ENCODE measurements at places on chromosomes 7 and 10.
A peak's percentile ranks its signal among the peaks of the same experiment; 100 is the strongest.

DNA sequence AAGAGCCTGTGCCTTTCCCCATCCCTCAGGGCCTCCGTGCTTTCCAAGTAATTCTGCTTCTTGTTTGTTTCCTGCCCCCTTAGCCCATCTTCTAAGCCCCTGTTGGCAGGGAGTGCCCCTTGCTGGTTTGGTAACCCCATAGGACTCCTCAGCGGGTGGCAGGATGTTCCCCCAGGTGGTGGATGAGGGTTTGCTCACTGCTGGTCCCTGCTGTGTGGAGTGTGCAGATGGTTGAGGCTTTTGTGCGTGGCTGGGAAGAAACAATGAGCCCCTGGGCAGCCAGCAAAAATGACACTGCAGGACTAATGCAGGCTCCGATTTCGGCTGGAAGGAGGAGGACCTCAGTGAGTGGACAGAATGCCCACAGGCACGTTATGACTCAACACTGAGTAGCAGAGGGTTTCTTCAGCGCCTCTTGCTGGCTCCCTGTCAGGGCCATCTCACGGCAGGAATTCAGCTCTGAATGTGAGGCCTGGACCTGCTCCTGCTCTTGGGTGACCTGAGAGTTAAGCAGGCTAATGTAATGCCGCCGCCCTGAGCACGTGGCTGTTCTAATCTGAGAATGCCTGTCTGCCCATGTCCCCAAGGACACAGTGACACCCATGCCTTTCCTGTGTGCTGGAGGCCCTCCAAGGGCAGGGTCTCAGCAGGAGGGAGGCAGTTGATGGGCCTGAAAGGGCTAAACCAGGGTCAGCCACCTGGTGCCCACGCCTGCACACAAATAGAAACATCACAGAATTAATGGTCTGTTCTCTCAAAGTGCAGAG lies 16.6 kb downstream of the BAG3 start:
- no peak for DNase-seq

- no peak for DNase-seq
Measured at GRCh38 chr10:5419466-5420094, 7.2 kb downstream of the NET1 start.

GRCh38 chr10:113431398-113432160 lies 121.3 kb upstream of the HABP2 start:
- DNase-seq = no peak

DNA sequence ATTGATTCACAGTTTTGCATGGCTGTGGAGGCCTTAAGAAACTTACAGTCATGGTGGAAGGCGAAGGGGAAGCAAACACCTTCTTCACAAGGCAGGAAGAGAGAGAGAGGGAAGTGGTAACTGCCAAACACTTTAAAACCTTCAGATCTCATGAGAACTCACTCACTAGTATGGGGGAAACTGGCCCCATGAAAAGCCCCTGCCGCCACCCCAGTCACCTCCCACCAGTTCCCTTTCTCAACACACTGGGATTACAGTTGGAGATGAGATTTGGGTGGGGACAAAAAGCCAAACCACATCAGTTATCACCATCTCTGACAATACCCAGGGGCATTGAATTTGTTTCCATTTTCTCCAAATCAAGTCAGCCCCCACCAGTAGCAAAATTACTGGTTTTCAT lies 740.4 kb downstream of the GATA3 start:
- DNase-seq = no peak

DNA sequence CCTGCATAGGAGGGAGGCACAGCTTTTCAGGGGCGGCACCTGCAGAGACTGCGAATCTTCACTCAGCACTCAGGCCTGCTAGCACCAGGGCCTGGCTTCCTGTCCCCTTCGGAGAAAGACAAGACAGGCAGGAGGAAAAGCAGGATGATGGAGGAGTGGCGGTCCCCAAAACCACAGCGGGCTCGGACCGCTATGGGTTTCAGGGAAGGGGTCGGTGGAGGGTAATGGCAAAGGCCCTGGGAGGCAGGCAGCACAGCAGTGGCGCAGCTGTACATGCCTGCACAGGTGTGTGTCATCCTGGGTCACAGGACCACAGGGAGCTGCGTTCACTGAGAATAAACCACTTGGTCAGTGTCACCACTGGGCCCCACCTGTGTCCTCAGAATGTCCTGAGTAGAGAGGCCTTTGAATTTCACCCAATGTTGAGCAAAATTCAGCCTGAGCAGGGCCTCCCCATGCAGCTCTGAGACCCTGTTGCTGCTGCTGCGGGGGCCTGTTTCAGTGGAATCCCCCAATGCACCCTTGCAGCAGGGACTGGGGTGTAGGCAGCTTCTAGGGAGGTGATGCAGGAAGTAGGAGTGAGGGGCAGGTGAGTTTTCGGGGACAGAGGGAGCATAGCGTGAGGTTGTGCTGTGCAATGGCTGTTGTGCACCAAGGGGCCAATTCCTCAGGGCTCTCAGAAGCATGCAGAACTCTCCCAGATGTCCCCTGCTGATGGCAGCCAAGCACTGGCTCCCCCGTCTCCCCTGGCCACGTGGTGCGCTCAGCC lies 90.6 kb upstream of the PPP2R2D start:
- DNase-seq = no peak

- peak; percentile 38 for DNase-seq
Measured at GRCh38 chr7:118080947-118081346, 103.0 kb upstream of the LSM8 start.

DNA sequence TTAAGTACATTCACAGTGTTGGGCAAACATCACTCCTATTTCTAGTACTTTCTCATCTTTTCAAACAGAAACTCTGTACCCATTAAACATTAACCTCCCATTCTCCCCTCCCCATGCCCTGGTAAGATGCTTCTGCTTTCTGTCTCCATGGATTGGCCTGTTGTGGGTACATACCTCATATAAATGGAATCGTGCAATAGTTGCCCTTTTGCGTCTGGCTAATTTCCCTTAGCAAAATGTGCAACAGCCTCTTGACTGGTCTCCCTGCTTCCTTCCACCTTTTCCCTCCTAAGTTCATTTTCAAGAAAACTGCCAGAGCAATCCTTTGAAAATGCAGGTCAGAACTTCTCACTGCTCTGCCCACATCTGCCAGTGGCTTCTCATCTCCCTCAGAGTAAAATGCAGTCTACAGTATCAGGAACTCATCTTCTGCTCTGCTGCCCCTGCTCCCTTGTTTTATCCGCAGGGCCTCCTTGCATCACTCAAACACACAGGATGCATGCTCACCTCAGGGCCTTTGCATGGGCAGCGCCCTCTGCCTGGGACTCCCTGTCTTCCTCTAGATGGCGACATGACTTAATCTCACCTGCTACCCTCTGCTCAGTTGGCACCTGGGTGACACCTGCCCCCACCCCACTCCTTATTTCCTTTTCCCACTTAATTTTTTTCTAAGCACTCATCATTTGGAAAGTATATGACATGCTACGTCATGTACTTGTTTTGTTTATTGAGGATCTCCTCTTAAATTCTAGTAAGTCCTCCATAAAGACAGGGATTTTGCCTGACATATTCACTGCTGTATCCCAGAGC lies 44.3 kb upstream of the ECHDC3 start:
- DNase-seq = no peak

GRCh38 chr7:2290877-2291276 lies 23.4 kb downstream of the SNX8 start:
- DNase-seq = no peak

GRCh38 chr7:87920578-87920977 lies 13.5 kb upstream of the ADAM22 start:
- no peak for DNase-seq

GRCh38 chr7:117137868-117138267 lies 184.6 kb downstream of the ST7 start:
- DNase-seq = no peak

GRCh38 chr10:68367121-68367520 lies 34.4 kb upstream of the PBLD start:
- no peak for DNase-seq

GRCh38 chr10:78664929-78665553 lies 403.7 kb upstream of the ZMIZ1 start:
- DNase-seq = peak; percentile 5

DNA sequence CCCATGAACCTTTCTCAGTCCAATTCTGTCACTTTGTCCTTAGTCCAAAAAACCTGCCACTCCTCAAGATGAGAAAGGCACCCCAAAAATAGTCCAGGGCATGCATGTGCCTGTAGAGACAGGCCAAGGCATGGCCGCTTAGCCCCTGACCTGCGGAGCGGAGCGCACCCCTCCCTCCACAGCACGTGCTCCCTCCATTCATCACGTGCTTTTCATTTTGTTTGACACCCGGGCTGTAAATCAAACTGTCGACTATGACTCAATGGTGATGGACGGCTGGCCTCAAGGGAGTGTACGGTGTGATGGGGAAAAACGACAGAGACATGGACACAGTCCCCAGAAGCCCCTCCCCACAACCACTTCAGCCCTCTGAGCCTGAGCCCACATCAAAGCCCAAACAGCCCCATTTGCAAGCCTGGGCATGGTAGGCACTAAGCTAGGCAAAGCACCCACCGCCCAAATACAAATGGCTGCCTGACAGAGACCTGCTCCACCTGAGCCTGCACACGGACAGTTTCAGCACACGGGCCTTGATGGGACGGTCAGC lies 90.6 kb downstream of the ZRANB1 start:
- no peak for DNase-seq

DNA sequence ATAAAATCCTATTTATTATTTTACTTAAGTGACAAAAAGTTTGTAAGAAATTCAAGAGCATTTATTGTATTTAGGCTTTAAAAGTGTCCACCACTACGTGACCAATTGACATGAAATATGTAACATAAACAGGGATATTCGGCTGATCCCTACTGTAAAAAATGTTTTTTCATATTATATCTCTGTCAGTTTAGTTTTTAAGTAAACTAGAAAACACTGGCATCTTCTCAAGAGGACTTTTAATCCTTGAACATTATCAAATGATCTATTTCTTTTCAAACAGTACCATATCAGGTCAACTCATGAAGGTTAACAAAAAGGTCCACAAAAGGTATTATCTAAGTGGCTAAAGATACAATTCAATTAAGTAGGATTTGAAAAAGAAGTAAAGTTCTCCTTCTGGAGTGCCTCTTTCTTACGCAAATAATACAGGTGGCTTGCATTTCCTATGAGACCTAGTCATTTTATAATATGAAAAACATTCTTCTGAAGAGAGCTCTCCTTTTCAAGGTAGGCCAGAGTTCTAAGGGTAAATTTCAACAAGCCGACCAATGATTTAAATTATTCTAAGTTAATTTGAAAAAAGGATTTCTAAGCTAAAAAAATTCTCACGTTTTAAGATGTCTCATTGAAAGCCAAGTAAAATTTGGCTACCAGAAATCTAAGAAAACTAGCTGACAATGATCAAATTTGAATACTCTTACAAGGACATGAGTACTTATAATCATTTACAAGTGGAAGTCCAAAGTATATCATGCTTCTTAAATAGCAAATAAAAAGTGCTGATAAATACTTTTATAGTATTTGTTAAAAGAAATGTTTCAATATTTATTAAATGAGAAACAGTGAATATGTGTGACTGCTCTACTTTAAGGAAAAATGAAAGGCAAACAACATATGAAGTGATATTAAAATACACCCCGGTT lies 133.5 kb downstream of the NRBF2 start:
- DNase-seq = no peak

DNA sequence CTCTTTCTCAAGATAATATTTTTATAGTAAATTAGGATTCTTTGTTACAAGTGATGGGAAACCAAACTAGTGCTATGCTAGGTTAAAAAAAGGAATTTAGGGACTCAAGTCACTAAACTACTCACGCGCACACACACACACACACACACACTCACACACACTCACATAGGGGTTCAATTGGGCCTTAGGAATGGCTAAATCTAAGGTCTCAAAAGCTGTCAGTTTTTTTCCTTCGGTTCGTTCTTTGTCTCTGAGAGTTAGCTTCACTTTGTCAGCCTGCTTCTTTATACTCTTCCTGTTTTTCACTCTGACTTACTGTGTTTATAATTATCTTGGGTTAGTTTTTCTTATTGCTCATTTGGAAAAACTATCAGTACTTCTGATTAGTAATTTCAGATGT lies 138.9 kb downstream of the ADK start:
- no peak for DNase-seq

DNA sequence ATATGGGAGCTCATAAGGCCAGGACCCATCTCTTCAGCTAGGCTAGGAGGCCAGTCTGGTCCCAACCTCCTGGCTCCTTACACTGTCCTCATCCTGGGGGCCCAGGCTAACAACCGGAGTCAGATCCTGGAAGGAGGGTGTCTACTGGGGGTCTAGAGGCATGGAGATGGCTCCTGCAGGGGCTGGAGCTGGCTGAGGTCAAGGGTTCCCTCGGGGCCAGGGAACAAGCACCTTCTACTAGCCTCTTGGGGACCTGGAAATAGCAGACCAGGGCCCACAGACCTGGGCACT lies 37.2 kb downstream of the CLRN3 start:
- no peak for DNase-seq

DNA sequence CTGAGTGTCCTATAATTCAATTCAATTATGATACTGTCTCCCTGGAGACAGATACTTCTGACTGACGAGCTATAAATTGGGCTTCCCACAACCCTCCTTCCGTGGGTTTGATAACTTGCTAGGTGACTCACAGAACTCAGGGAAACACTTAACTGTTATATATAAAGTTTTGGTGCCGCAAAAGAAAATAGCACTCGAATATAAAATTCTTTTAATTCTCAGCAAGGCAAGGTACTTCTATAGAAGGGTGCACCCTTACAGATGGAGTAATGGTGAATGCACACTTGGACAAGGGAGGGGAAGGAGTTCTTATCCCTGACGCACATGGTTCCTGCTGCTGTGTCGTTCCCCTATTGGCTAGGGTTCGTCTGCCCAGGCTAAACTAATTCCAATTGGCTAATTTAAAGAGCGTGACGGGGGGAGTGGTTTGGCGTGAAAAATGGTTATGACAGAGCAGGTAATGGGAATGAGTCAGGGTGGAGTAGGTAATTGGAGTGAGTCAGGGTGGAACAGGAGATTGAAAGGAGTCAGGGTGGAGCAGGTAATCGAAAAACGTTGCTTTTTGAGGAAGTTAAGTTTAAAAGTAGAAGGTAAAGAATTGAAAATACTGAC lies 20.8 kb upstream of the GHITM start:
- DNase-seq = no peak

DNA sequence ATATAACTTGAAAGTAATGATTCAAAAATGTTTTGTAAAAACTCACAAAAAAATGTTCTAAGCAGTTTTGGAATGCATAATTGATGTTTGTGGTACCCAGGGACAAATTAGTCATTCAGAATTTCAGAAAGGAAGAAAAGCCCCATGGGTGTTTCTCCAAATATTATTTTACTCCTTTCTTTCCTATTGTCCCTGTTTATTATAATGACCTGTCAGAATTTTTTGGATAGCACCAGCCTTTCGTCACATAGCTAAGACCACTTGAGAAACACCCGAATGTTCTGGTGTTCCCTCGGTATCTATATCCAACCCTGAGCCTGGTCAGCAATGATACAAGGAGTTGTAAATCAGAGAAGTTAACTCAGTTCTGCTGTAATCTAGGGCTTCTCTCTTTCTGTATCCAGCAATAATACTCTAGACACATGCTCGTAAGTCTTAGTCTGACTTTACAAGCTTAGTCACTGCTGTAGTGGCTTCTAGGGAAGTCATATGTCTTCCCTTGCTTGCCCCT lies 64.8 kb upstream of the MEOX2 start:
- DNase-seq = no peak

Measured in stimulated activated CD4-positive, alpha-beta T cell treated with anti-CD3 and anti-CD28 coated beads, Interleukin-12 subunit alpha, Interleukin-12 subunit beta, amount 100 ng/mL, for 48 hours (primary cell).